ENCODE measurements at places on chromosomes 12 and 14.

DNA sequence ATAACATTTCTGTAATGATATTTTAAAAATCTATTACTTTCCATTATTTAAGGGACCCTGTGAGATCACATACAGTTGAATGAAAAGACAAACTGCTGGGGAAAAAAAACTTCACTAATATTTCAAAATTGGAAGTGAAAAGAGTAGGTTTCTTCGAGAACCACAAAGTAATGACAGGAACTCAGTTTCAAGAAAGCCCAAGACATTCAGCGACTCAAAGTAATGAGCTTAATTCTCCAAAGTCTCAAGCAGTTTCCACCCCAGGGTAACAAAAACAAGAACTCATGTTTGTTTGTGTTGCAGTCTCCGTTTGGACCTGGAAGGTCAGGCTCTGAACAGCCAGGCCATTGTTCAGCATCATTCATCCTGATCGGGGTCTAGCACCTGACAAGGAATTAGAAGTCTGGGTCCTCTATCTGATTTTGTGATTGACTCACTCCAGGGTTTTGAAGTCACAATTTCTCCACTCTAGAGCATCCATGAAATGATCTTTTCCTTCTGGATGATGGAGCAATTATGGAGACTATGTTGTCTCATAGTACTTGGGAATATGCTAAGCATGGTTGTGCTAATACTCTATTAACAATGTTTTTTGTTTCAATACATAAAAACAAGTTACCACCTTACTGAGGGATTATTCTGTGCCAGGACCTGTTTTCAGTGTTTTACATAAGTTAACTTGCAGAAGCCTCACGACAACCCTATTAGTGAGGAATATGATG is 126.9 kb downstream of the SLC25A21 start:
- DNase-seq, result no peak

- DNase-seq, result no peak
Measured at GRCh38 chr14:50758305-50758704, 72.7 kb downstream of the NIN start.

DNA sequence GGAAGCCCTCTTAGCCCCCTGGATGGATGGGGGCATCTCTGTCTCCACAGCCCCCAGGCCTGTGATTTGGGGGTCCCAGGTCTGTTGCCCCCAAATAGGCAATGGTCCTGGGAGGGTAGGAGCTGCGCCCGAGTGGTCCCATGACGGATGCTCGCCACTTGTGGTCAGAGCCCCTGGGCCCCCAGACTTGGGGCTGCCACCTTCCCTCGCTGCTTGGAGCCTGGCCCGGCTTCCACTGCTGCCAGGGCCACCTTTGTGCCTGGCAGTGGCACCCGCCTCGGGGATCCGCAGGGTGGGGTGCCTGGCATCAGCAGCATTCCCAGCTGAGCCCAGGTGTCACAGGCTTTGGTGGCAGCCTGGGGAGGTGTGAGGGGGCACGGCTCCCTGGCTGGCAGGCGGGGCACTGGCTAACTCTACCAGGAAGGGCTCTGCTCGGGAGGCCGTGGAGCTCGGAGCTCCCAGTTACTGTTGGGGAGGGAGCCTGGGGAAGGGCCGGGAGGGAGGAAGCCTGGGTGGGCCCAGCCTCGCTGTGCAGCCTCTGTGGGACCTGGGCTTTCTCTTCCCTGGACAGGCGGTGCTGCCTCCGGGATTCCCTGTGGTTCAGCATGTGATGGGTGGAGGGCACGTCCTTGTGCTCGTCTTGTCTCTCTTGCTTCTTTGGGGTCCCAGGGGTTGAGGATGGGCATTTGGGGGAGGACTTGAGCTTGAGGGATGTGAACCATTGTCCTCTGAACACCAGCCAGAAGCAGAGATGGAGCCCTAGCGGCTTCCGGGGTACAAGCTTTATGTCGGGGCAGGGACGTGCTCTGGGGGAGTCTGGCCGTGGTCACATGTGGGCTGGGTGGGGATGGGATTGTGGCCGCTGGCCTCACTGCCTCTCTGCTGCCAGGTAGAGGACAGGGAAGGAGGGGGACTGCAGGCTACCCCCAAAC is 5.4 kb downstream of the KIF26A start:
- DNase-seq, result no peak

- DNase-seq, result no peak
Measured at GRCh38 chr14:58491593-58491992, 64.1 kb downstream of the KIAA0586 start.

GRCh38 chr12:81439344-81439743 is 319.8 kb downstream of the PPFIA2 start:
- DNase-seq, result no peak

- DNase-seq, result peak; percentile 29
Measured at GRCh38 chr14:71290960-71291466, 383.8 kb downstream of the PCNX1 start.

DNA sequence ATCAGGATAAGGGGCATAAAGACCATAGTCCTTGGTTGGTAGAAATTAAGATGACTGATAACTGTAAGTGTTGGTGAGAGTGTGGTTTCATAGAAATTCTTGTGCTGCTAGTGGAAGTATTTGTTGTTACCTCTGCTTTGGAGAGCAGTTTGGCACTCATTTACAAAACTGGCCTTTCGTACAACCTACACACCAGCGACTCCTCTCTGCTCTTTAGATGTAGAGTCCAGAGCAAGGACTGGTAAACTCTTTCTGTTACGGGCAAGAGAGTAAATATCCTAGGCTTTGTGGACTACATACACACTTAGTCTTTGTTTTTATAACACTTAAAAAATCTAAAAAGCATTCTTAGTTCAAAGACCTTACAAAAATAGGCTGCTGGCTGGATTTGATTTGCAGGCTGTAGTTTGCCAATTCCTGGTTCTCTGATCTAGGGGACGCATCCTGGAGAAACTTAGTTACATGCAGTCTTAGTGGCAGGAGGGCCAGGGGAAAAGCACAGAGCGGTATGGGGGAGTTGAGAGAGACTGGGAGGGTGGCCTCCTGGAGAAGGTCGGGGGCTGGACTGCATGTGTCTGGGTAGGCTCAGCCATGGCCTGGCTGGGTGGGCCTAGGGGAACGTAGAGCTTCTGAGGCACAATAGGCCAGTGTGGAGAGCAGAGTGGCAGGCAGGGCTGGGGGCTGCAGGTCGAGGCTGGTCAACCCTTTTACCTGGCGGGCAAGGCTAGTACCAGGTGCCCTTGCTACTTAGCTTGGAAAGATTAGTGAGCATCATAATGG is 55.3 kb upstream of the AMN start:
- DNase-seq, result no peak

DNA sequence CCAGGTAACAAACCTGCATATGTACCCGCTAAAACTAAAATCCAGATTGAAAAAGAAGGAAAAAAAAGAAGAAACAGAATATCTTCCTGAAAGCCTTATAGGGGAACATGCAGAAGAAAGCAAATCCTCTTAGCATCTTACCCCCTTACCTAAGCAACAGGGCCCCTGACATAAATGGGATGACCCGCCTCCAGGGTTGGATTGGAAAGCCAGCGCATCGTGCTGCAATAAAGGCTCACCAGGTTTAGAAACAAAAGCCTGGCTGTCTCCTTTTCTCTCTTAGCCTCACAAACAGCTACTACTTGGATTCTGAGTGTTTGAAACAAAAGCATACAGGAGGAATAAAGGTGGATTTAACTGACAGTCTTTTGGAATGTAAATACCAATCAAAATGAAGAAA is 13.8 kb upstream of the ADCK1 start:
- no peak for DNase-seq

DNA sequence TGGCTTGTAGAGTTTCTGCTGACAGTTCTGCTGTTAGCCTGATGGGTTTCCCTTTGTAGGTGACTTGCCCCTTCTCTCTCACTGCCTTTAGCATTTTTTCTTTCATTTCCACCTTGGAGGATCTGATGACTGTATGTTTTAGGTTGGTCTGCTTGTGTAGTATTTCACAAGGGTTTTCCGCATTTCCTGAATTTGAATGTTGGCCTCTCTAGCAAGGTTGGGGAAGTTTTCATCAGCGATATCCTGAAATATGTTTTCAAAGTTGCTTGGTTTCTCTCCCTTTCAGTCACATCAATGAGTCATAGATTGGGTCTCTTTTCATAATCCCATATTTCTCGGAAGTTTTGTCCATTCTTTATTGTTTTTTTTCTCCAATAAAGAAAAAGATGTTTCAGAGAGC is 11.4 kb downstream of the NOPCHAP1 start:
- DNase-seq, result no peak

DNA sequence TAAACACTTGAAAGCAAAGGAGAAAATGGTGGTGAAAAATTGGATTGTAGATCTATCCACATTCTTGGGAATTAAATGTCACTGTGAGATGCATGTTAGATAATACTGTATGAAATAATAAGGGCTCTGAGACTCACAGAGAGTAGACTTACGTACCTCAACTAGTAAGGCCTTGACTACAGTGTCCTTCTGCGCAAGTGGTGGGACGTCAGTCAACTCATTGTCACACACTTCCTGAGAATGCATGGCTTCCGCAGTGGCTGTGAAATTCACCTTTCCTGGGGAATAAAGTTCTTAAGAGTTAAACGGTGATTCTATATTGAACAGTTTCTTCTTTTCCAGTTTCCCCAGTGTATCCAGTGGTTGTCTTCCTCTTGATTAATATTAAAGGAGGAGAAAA is 32.6 kb upstream of the PZP start:
- DNase-seq, result no peak

DNA sequence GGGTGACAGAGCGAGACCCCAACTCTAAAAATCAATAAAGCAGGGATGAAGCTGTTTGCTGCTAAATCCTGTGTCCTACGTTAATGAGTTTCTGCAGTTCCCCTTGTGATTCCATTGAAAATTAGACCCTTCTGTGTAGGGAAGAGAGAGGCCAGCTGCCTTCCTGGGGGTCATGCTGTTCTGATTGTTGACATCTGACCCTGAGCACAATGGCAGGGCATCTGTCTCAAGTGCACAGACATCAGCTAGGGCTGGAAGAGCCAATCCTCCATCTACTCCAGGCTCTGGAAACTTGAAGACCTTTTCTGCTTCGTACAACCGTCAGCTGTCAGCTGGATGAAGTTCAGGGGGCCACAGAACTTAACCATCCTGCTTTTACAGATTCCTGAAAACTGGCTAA is 10.1 kb downstream of the FBXL14 start:
- no peak for DNase-seq

GRCh38 chr12:70049596-70050360 is 193.5 kb upstream of the CNOT2 start:
- DNase-seq, result peak; percentile 9

DNA sequence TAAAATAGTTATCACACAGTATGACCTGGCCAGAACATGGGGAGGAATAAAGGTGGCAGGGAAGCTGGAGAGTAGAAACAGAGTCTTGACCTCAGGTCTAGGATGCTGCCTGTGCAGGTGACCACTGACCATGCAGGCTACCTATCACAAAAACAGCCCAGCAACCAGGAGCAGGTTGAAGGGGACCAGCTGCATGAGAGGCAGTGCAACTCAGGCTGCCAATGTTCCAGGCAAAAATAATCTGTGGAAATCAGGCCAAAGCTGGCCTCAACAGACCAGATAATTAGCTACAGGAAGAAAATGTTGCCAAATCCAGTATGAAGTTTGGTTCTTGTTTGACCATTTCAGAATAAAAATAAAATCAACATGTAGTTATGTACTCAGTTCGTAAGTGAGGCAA is 72.6 kb downstream of the PDE6H start:
- DNase-seq, result no peak

GRCh38 chr12:6941267-6941666 is 2.3 kb upstream of the RNU7-1 start:
- DNase-seq, result no peak

GRCh38 chr12:7460375-7461259 is 16.7 kb upstream of the CD163L1 start:
- DNase-seq, result peak; percentile 33

- no peak for DNase-seq
Measured at GRCh38 chr14:78704965-78705364, 534.8 kb downstream of the NRXN3 start.

GRCh38 chr14:20681348-20682126 is 2.8 kb upstream of the RNASE4 start:
- DNase-seq, result no peak

DNA sequence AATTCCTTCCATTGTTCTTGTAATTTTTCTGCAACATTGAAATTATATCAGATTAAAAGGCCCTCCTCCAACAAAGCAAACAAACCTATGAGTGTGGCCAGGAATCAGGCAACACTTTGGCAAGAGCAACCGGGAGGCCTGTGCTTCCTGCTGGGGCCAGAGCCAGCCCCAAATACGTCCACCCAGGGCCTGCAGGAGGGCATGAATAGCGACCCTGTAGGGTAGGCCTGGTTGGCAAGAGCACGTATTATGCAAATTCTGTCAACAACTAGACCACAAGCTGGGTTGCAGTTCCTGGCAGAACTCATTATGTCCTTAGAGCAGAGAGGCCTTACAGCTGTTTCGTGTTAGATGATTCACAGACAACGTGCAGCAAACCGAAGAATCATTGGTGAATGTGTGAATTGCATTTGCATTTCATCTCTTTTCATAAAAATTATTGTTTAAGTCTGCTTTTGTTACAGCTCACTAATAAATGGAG is 26.9 kb upstream of the LGALS3 start:
- DNase-seq, result peak; percentile 60

DNA sequence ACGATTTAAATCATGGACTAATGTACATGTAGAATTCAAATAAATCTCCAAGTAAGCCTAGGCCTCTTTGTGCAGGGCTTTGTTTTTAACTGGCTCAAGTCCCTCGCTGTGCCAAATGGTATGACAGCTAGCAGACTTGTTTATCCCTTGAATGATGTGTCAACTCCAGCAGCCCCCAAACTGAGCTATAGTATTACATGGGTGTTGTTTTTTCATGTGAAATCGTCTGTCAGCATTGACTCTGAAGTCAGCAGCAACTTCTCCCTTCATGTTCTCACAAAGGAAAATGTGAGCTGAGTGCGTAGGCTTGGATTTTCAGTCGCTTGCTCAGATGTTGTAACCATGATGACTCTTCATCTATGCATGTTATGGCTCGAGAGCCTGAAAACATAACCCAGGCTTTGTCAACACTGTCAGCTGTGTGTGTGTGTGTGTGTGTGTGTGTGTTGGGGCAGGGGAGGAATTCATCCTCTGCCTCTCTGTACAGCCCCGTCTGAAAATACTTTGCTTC is 73.3 kb downstream of the PTHLH start:
- DNase-seq, result no peak

- peak; percentile 55 for DNase-seq
Measured at GRCh38 chr12:124747426-124748161, 116.1 kb downstream of the SCARB1 start.

- DNase-seq, result no peak
Measured at GRCh38 chr12:70194076-70194475, 49.2 kb upstream of the CNOT2 start.

DNA sequence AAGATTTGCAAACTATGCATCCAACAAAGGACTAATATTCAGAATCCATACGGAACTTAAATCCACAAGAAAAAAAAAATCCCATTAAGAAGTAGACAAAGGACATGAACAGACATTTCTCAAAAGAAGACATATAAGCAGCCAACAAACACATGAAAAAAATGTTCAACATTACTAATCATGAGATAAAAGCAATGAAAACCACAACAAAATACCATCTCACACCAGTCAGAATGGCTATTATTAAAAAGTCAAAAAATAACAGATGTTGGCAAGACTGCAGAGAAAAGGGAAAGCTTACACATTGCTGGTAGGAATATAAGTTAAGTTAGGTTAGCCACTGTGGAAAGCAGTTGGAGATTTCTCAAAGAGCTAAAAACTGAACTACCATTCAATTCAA is 16.2 kb downstream of the CDK17 start:
- DNase-seq, result no peak
